ENCODE measurements at places on chromosomes 5 and 9. TPM values are rescaled to one million over a fixed set of nuclear protein-coding genes. Genes with fewer than 3 reads are reported as not detected.

Gene ADGRV1
- total RNA-seq, result 0.17 TPM

GRCh38 chr9:16028548-16028947 lies 475.7 kb downstream of the CCDC171 start:
- no peak overlapping the region for H3K27ac ChIP-seq
- no peak overlapping the region for H3K4me3 ChIP-seq
- DNase-seq, result peak; percentile 39
- no peaks in the 10 kb centered on the region for H3K27me3 ChIP-seq

DNA sequence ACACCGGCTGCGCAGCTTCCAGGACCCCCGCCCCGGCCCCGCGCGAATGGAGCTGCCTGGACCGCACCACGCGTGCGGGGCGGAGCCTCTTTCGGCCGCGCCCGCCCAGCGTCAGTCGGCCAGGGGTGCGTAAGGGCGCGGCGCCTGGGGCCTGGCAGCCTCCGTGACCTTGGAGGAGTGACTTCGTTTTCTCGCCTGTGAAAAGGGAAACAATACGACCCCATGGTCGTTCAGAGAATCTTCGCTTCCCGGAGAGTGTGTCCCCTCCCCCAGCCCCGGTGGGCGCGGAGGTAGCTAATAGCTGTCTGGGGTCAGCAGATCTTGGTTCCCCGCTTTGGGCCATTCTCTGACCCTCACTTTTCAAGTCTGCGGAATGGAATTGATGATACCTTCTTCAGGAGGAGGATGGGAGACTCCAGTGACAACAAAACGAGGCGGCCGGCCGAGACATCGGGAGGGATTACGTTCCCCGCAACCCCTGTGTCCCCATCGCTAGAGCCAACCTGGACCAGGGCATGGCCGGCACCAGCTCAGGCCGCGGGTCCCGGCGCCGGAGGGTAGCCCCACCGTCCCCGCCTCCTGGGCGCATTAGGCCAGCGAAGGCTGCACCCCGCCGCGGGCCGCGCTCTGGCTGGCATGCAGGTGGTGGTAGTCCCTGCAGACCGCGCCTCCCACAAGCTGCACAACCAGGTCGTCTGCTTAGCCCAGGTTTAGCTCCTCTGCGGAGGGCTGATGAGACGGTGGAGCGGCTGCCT lies 5.5 kb upstream of the CDHR2 start:
- no peaks in the 10 kb centered on the region for H3K36me3 ChIP-seq
- no peak overlapping the region for H3K27ac ChIP-seq
- peak; percentile 47 for DNase-seq
- H3K4me3 ChIP-seq, result peak overlapping the region; percentile 44
- peaks cover 8% of the 10 kb centered on the region for H3K4me1 ChIP-seq

DNA sequence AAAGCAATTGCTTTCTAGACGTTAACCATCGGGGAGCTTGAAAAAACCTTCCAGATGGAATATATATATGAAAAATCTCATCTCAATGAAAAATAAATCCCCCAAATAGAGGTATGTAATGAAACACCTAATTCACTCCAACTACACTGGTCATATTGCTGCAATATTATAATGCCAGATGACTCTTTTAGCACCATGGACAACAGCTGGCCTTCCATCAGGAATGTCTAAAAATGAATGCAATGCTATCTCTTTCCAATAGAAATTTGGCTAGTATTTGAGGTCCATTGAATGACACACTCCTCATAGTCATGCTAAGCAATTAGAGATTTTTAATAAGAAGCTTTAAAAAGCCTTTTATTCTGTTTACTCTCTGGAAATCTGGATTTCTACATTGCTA lies 340.2 kb upstream of the BRINP1 start:
- H3K36me3 ChIP-seq, result no peaks in the 10 kb centered on the region
- H3K4me1 ChIP-seq, result no peaks in the 10 kb centered on the region
- no peak overlapping the region for H3K4me3 ChIP-seq
- H3K27me3 ChIP-seq, result no peaks in the 10 kb centered on the region
- no peak for DNase-seq

Gene HRH2
- total RNA-seq, result not detected

DNA sequence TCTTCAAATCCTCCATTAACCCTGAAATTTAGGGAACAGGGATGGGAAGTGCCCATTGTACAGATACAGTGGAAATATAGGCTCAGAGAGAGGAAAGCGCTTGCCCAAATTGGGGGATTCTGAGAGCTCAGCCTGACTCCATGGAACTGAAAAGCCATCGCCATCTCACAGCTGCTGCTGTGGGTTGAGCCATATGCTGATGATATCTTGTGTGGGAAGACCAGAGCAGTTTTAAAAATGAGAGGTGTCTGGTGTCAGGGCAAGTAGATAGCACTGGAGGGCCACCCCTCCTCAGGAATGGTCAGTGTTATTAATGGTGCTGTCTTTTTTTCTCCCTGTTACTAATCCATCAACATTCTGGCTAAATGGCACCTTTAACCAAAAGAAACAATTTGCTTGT lies 50.9 kb upstream of the C5orf58 start:
- H3K36me3 ChIP-seq, result no peaks in the 10 kb centered on the region
- DNase-seq, result peak; percentile 7
- H3K27ac ChIP-seq, result no peak overlapping the region
- no peak overlapping the region for H3K4me3 ChIP-seq
- no peaks in the 10 kb centered on the region for H3K27me3 ChIP-seq
- no peaks in the 10 kb centered on the region for H3K4me1 ChIP-seq

DNA sequence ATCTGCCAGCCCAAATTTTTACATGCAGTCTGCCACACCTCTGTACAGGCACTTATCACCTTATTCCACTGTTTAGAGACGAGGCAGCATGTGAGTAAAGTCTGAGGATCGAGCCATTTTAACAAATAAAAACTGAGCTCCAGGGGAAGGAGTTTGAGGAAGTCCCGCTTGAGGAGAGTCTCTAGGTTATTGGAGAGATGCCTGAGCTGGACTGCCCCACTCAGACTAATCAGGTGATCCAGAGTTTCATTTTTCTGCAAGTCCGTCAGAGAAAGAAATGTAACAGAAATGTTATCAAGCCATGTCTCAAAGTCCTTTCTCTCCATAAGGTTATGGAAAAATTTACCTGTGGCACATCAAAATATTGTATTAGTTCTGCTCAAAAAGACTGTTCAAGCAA lies 5.3 kb downstream of the FBXW2 start:
- H3K36me3 ChIP-seq, result peaks cover 4% of the 10 kb centered on the region
- DNase-seq, result no peak
- H3K4me1 ChIP-seq, result peaks cover 4% of the 10 kb centered on the region
- no peak overlapping the region for H3K4me3 ChIP-seq
- no peaks in the 10 kb centered on the region for H3K27me3 ChIP-seq

GRCh38 chr5:111158105-111158744 lies 66.0 kb upstream of the CAMK4 start:
- no peaks in the 10 kb centered on the region for H3K4me1 ChIP-seq
- H3K27ac ChIP-seq, result no peak overlapping the region
- H3K36me3 ChIP-seq, result no peaks in the 10 kb centered on the region

- H3K36me3 ChIP-seq, result no peaks in the 10 kb centered on the region
- H3K4me3 ChIP-seq, result no peak overlapping the region
- no peaks in the 10 kb centered on the region for H3K4me1 ChIP-seq
- no peak overlapping the region for H3K27ac ChIP-seq
- DNase-seq, result no peak
Measured at GRCh38 chr9:112997236-112997941, 14.6 kb downstream of the ZNF883 start.

Gene ZNF346
- total RNA-seq, result 14.9 TPM

- no peaks in the 10 kb centered on the region for H3K27me3 ChIP-seq
- H3K27ac ChIP-seq, result no peak overlapping the region
- no peaks in the 10 kb centered on the region for H3K36me3 ChIP-seq
Measured at GRCh38 chr5:134507452-134507851, 18.0 kb upstream of the JADE2 start.

GRCh38 chr5:181098762-181099601 lies 32.0 kb downstream of the OR2V1 start:
- H3K4me1 ChIP-seq, result no peaks in the 10 kb centered on the region
- H3K36me3 ChIP-seq, result no peaks in the 10 kb centered on the region
- H3K4me3 ChIP-seq, result no peak overlapping the region
- H3K27me3 ChIP-seq, result peaks cover 8% of the 10 kb centered on the region
- no peak overlapping the region for H3K27ac ChIP-seq
- no peak for DNase-seq

DNA sequence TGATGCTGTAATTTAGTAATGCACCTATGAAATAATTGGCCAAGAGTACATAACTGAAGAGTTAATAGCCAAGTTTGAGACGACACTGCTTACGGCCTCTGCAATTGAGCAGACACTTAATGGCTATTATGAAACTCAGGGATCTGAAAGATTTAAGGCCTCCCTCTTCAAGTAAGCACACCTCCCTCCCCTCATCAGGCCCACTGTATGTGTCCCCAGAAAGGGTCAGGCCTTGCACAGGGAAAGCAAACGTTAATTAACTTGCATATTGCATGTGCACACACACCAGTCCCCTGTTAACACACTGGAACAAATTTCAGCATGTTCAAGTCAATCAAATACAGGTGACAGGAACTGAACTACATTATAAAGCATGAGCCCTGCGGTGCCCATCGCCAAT lies 163.6 kb downstream of the SPOCK1 start:
- no peaks in the 10 kb centered on the region for H3K4me1 ChIP-seq
- H3K27ac ChIP-seq, result no peak overlapping the region
- H3K4me3 ChIP-seq, result no peak overlapping the region
- no peaks in the 10 kb centered on the region for H3K36me3 ChIP-seq
- no peaks in the 10 kb centered on the region for H3K27me3 ChIP-seq
